ENCODE measurements at places on chromosomes 6 and 20.
A peak's percentile ranks its signal among the peaks of the same experiment; 100 is the strongest.

DNA sequence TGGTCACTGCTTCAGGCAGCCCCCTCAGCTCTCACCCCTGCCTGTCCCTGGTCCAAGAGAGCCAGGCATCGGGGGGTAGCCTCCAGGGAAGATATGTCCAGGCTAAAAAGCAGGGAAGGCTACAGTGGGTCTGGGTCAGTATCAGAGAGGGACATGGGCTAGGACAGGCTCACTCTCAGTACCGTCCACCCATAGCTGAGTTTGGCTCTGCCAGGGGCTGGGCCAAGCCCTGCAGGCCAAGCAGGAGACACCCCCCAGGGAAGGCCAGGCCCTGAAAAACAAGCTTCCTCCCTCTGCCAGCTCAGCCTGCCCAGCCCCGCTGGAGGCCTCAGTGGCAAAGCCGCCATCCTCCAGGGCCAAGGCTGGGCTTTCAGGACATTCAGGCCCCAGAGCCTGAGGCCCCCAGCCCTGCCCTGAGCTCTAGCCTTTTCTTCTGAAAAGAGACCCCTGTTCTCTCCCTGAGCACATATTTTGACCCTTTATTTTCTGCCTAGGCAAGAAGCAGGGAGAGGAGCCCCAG is 28.6 kb upstream of the TGM2 start:
- DNase-seq = no peak

GRCh38 chr20:10524034-10524476 is 89.0 kb downstream of the SLX4IP start:
- DNase-seq = peak; percentile 29

DNA sequence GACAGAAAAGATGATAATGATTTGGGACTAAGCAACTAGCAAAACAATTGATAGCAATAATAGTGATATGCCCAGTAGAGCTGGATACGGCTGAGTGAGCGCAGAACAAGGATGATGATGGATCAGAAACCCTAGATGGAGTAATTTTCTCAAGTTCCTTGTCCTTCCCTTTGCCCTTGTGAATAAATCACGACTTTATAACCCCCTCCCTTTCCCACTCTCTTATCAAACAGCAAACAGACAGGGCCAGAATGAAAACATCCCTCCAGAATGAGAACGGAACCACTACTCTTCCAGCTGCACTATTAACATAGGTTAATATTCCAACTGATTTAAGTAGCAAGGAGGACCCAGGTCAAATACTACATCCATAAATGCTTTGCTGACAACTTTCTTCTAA is 1.3 kb upstream of the MTFR2 start:
- DNase-seq = no peak

DNA sequence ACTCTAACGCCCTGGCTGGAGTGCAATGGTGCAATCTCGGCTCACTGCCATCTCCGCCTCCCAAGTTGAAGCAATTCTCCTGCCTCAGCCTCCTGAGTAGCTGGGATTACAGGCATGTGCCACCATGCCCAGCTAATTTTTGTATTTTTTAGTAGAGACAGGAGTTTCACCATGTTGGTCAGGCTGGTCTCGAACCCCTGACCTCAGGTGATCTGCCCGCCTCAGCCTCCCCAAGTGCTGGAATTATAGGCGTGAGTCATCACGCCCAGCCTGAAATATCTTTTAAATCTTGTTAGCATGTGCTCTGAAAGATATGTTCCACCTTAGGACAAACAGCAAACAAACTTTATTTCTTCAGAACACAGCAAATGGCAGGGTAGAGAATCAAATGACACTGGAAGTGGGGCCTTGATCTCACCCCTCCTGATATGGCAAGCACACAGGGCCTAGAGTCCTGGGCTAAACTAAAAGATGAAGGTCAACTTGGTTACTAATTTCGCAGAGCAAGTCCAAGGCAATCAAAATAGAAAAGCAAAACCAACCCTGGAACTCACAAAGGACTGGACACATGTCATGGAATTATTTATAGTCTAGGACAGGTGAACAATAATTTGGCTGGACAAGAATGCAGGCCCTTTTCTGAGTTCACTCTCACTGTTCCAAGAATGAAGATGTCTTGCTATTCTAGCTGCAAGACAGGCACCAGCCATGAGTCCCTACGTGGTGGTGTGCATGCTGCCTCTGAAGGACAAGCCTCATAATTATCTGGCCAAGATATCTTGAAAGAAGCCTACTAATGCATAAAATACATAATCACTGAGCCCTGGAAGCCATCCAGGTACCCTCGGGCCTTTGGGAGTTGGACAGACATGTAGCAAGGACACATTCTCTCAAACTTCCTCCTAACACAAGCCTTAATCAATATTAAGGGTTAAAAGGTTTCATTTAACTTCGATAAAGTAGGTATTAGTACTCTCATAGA is 35.6 kb downstream of the B4GALT5 start:
- DNase-seq = no peak

GRCh38 chr6:111091987-111092386 is 4.7 kb downstream of the SLC16A10 start:
- DNase-seq = no peak

GRCh38 chr20:36482044-36482473 is 59.3 kb upstream of the MYL9 start:
- no peak for DNase-seq

- peak; percentile 21 for DNase-seq
These were observed 75.2 kb upstream of the ARHGAP18 start for GRCh38 chr6:129785047-129785755.

GRCh38 chr6:72064399-72064975 is 178.1 kb downstream of the RIMS1 start:
- DNase-seq = peak; percentile 2

DNA sequence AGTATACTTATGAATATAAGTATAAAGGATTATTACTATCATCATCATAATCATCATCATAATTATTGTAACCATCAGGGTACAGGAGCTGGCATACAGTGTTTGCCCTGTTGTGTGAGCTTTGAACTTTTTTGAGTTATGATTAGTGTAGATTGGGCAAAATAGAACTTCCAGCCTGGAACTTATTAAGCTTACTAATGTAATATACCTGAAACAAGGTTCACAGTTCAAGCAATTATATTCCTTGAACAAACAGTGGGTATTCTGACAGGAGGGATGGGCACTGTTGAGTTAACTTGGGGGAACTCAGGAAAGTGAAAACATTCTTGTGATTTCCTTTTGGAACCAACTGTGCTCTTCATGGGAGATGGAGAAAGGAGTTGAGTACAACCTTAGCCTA is 680.0 kb downstream of the DOK5 start:
- no peak for DNase-seq

DNA sequence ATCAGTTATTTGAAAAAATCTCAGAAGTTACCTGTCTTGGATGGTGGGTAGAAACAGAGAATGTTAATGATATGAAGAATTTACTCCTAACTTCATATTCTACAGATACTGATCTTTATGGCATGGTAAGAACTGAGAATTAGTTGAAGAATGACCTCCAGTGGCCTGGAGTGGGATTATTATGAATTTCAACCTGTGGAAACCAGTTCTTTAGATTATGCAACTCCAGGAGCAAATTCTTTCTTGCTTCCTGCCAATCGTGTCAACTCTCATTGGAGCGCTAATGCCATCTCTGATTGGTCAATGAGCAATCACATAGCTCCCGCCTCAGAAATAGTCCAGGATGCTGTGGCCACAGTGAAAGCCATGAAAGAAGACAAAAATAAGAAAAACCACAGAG is 40.6 kb downstream of the LYRM2 start:
- DNase-seq = peak; percentile 35

GRCh38 chr6:5151360-5151954 is 66.3 kb downstream of the PPP1R3G start:
- DNase-seq = peak; percentile 4

- no peak for DNase-seq
These were observed 255.7 kb upstream of the SUPT3H start for GRCh38 chr6:45633272-45633908.

GRCh38 chr6:75126518-75126917 is 79.3 kb downstream of the COL12A1 start:
- DNase-seq = no peak

GRCh38 chr6:150937132-150937906 is 71.8 kb downstream of the MTHFD1L start:
- DNase-seq = no peak

DNA sequence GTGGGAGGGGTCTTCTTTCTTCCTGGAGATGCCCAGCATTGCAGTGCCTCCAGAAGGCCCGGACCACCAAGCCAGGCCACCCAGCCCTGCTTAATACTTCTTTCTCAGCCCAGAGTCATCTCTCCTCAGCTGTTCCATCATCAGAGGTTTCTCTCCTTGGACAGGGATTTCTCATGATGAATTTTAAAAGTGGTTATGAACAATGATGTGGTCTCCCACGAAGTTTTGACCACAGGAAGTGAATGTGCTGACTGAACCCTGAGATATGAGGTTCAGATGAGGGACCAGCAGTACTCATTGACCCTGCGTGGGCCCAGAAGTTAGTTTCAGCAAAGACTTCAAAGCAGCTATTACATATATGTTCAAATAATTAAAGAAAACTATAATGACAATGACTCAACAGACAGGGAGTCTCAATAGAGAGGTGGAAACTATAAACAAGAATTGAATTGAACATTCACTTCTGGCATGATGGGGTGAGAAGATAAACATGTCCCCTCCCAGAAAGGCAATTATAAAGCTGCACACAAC is 114.5 kb upstream of the SLC22A16 start:
- DNase-seq = peak; percentile 22

GRCh38 chr6:114195027-114195365 is 147.8 kb downstream of the HS3ST5 start:
- DNase-seq = no peak

GRCh38 chr6:137799950-137800568 is 67.0 kb upstream of the TNFAIP3 start:
- peak; percentile 48 for DNase-seq

DNA sequence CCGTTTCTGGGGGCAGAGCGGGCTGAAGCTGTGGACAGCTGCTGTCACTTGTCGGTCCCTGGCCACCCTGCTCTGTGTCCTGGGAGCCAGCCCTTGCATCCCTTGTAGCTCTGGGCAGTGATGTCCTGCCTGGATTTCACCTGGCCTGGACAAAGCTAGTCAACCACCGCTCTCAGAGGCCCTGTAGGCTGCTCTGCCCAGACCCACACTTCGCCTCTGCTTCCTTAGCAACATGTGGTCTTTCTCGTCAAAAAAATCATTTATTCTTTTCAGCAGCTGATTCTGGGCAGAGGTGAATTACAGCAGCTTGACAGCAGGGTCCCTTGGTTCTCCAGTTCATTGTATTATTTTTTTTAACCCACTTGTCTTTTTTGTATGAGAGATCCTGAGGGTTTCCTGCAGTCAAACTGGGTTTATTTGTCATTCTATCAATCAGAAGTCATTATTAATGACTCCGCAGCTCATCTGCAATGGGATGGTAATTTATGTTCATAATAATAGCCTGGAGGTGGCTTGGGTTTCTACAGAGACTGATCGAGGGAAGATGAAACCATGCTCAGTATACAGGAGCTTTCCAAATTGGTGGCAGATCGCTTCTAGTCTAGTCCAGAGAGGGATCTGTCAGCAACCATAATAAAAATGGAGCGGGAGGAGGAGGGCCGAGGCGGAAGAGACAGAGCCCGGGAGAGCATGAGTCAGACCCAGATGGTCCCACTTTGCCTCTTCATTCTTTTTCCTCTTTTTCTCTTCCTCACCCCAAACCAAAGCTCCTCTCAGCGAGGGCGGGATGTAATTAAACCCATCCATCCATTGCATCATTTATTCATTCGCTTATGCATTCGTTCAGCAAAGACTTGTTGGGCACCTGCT is 22.4 kb downstream of the EDN3 start:
- DNase-seq = peak; percentile 18

DNA sequence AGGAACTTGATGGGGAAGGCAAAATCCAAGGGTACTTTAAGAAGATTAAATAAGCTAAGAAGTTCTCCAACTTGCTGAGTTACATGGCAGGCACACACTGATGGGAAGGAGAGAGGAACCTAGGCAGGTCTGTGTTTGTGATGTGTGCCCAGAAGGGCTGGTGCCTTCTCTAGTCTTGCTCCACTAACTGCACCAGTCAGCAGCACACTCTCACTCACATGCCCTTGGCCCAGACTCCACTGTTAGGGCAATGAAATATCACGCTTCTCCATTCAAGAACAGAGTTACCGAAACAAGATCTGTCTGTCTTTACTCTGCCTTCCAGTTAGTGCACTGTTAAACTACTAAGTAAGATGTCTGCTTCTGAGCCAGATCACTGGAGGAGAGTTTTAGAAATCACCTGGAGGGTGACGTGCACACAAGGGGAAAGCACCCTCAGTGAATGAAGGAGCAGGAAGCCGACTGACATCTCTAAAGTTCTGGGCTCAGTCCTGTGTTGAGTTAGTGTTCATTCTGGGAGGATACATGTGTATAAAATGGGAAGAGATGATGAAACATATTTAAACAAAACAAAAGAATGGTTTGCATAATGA is 251.1 kb downstream of the FOXC1 start:
- no peak for DNase-seq

GRCh38 chr20:21607971-21608725 is 94.3 kb upstream of the NKX2-2 start:
- DNase-seq = no peak

Data from AG10803 (cell line).